ENCODE measurements at places on chromosomes 3 and 15.

DNA sequence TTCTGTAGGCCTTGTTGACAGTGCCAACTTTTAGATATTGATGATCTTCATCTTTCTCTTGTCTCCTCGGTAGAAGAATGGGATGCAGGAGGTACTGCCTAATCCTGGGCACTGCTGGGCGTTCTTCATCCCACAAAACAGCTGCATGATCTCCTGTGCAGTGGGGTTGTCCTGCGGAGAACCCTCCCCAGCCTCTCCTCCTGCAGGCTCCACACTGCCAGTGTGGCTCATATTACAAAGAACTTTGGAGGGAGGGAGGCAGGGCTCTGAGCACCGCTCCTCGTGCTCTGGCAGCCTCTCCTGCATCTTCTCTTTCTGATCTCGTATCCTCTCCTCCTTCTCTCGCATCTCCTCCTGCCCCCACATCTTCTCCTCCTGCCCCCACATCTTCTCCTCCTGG, 7.5 kb downstream of the GOLGA6L2 start:
- no peak for DNase-seq

DNA sequence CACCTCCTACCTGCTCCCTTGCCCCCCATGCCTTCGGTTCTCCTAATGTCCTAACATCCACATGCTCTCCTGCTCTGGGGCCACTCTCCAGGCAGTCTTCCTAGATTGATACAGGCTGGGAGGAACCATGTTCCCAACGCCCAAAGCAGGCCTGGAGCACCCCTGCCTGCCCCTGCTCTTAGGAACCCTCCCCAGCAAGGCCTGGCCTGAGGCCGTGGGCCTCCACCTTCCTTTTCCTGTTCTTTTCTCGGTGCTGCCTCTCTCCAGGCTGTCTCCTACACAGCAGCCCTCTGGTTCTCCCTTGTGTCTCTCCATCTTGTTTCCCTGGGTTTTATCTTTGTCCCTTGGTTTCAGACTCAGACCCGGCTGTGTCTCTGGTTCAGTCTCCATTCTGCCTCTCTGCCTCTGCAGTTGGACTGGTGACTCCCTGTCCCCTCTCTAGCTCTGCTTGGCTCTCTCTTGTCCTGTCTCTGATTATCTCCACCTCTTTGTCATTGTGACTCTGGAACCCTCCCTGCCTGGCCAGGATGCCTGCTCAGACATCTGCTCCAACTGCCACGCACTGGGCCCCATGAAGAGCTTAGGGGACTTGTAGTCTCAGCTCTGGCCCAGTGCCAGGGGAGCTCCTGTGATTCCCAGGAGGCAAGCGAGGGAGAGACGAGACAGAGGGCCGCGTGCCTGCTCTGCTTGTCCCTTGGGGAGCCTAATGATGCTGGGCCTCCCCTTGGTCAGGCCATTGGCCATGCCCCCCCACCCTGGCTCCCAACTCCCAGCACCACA, 26.0 kb upstream of the RPL29 start:
- DNase-seq = no peak

- DNase-seq = no peak
These were observed 3.8 kb downstream of the CX3CR1 start for GRCh38 chr3:39275963-39276593.

DNA sequence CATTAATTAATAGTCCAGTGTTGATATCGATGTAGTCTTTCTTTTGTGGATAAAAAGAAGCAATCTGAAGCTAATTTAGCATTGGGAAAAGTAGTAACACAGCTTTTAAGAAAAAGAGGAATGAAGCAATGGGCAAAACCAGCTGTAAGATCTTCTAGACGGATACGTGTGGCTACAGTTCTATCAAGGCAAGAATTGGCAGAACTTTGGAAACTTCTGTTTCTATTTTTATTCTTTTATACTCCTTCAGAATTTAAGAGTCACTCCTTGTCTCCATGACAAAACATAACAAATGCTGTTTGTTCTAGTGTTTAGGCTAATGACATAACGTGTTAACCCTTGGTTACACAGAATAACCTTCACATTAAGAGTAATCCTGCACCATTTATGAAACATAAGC, 289.2 kb downstream of the ROBO2 start:
- no peak for DNase-seq

DNA sequence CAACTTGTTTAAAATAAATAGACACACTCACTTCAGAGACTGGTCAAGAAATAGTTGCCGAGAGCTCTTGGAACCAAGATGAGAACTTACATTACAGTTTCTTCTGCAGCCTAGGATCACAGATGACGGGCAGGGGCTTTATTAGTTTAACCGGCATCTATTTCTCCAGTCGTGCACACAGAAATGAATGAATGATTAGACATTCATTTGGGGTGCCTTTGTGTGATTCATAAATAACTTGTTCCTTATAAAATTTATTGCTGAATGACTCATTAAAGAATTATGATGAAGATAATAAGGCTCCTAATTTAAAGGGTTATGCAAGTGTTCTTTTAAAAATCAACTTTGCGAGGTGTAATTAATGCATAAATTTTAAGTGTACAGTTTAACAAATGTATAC, 20.8 kb downstream of the NFKBIZ start:
- no peak for DNase-seq

GRCh38 chr3:154135511-154136173, 14.5 kb downstream of the ARHGEF26 start:
- DNase-seq = no peak

DNA sequence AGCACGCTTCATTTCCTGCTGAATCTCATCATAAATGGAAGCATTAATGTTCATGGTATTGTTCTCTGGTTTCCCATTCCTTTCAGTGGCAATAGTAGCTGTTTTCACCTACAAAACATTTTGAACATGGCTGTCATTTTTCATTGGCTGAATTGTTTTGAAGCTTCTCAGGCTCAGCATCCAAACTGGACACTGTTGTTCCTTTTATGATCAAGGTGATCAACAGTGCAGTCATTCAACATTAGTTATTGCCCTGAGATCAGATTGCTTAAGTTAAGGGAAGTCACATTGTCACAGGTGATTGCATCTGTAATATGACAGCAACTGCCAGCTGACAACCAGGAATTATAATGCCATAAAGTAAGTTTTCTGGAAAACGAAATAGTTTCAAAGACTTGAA, 46.9 kb downstream of the SATB1 start:
- DNase-seq = peak; percentile 19

GRCh38 chr15:55461447-55461846, 46.6 kb downstream of the DNAAF4 start:
- DNase-seq = no peak

- DNase-seq = no peak
These were observed 83.4 kb downstream of the CHSY1 start for GRCh38 chr15:101168463-101168824.

- no peak for DNase-seq
These were observed 70.0 kb upstream of the LIMD1 start for GRCh38 chr3:45524565-45524964.

- no peak for DNase-seq
These were observed 17.1 kb downstream of the MAP2K5 start for GRCh38 chr15:67559576-67559975.

- DNase-seq = no peak
These were observed 133.2 kb downstream of the CHSY1 start for GRCh38 chr15:101118615-101119014.

DNA sequence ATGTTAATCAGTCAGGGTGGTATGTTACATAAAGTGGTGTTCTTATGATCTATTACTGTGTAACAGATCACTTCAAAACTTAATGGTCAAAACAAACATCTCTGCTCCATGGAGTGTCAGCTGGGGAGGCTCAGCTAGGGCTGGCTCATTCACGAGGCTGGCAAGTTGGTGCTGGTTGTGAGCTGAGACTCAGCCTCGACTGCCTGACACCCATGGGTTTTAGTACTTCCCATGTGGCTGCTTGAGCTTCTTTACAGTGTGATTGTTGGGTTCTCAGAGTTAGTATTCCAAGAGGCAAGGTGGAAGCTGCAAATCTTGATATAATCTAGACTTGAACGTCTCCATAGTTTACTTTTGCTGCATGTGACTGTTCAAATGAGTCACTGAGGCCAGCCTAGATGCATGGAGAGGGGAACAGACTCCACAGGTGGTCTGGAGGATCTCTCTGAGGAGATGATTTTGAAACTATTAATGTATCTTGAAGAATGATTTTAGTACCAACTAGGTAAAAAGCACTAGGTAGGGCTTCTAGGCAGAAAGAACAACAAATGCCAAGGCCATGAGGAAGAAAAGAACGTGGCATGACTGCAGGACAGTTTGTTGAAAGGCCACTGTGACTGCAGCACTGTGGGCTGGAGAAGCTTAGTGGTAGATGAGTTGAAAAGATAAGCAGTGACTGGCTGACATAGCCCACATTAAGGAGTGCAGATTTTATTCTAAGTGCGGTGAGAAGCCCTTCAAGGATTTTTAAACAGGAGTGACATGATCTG, 281.1 kb upstream of the PROK2 start:
- DNase-seq = no peak

- DNase-seq = no peak
These were observed 285.1 kb upstream of the CCDC54 start for GRCh38 chr3:107092121-107092520.

DNA sequence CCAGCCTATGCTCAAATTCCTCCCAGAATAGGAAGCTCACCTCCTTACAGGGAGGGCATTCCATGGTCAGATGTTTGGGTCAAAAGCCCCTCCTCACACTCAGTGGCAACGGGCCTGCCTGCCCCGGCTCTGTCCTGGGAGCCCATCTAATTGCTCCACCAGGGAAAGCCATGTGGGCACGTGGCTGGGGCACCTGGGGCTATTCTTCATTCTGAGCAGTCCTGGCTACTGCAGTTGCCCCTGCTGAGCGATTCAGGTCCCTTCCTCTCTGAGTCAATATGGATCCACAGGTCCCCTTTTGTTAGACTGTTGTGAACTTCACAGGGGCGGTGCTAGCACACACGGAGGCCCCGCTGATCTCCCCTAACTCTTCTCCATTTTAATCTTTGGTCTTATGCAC, 39.4 kb downstream of the TPRA1 start:
- no peak for DNase-seq

- no peak for DNase-seq
These were observed 12.2 kb upstream of the ZNF197 start for GRCh38 chr3:44612678-44613077.

DNA sequence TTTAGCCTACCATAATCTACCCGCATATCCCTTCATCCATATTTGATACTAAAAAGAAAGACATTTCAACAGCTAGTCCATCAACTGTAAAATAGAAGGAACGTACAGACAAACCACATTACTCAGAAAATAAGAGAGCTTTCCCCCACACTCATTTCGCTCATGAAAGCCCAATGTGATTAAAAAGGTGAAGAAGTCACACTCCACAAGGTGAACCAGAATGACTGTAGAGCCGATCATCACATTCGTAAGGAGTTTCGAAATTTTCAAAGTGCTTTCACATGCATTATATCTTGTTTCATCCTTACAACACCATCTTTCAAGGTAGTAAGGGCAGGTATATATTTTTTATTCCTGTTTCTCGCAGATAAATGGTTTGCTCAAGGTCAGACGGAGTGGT, 225.3 kb downstream of the FOXP1 start:
- DNase-seq = no peak

- DNase-seq = no peak
These were observed 57.4 kb downstream of the OSTN start for GRCh38 chr3:191256405-191256804.

DNA sequence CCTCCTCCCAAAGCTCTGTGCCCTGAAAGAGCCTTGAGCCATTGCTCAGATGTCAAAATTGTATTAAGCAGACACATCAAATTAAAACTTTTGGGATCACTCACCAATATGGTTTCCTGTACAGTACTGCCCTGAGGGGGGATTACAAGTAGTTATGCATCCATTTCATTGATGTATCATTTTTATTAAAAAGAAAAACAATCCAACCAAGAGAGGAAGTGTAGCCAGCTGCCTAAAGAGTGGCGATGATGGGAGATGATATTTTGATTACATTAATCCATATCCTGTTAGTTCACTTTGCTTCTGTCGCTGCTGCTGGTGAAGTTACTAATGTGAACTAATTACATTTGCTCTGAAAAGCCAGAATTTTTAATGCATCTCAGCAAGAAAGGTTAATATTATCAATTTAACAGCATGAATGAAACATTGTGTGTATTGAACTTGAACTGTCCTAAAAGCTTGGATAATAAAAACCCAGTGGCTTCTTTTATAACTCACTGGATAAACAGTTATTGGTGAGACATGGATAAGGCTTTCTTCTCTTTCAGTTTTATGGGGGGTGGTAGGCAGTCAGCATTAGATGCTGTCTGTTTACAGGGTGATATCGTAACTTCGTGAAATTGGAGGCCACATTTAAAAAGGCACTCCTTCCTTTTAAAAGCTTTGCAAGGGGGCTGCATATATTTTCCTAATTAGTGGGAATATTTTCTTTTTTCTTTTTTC, 87.7 kb downstream of the IGF1R start:
- DNase-seq = no peak

DNA sequence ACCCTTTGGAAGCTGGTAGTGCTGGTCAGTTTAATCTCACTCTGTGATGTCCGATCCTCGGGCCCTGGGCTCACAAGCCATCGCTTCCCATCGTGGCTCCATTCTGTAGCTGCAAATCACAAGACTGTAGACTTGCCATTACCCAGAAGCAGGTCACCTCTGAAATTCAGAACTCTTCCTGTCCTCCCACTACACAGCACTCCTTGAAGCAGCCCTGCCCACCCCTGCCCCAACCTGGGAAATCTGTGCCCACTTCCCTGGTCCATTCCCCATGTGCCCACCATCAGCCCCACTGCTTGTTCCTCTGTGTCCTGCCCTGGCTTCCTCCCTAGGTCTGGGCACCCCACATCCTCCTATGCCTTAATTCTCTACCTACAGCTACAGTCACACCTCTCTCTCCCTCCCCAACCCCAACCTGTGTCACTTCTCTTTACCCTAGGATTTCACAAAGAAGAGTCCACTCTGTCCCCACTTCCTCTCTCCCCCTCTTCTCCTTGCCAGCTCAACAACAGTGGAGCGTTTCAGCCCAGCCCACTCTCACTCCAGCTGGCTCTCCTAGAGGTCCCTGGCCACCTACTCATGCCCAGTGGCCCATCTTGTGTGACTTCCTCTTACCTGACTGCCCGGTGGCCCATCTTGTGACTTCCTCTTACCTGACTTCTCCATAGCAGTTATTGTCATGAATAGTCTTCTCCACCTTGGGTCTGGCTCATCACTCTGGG, 8.3 kb downstream of the ZNF710 start:
- DNase-seq = no peak

DNA sequence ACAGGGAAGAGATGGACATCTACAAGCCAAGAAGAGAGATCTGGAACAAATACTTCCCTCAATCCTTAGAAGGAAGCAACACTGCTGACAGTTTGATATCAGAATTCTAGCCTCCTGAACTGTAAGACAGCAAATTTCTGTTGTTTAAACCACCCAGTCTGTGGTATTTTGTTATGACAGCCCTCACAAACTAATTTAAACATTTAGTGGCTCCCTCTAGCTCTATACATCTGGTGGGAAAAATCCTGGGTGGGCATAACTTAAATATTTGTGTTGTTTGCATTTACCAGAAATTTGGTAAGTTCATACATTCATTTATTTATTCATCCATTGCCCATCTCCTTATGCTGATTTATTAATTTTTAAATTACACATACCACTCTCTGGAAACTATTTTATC, 62.5 kb upstream of the GSK3B start:
- DNase-seq = no peak

DNA sequence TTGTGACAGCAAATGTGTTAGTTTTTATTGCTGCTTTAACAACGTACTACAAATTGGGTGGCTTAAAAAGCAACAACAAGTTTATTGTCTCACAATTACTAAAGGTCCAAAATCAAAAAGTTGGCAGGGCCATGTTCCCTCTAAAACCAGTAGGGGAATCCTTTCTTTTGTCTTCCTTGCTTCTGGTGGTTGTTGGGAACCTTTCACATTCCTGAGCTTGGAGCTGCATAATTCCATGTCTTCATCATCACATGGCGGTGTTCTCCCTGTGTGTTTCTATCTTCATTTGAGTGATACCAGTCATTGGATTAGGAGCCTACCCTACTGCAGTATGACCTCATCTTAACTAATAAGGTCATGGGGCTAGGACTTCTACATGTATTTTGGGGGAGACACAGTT, 7.4 kb downstream of the SPRED1 start:
- no peak for DNase-seq

Data from NCI-H187 (cell line).